Suppressor macrophage treated with lipopolysaccharide for 1 hour (primary cell): ENCODE measurements at places on chromosomes 3 and 15.
A peak's percentile ranks its signal among the peaks of the same experiment; 100 is the strongest.

GRCh38 chr3:172465281-172465680, 17.0 kb upstream of the GHSR start:
- no peak for DNase-seq

GRCh38 chr3:17765819-17766472, 23.5 kb upstream of the TBC1D5 start:
- no peak for DNase-seq

DNA sequence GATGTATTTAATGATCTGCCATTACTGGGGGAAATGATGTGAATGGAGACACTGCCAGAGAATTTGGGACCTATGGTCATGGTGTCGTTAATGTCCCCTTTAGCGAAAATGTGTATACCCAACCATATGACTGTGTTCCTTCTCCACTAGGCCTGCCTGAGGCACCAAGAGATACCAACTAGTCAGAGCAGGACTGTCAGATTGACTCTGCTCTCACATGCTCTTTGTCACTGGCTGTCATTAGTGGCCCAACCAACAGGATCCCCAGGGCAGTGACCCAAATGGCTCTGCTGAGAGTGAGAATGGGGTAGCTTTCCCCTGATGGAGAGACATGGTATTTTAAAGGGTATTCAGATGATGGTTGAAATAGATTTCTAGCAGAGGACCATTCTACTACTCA, 2.8 kb downstream of the TAGLN3 start:
- no peak for DNase-seq

DNA sequence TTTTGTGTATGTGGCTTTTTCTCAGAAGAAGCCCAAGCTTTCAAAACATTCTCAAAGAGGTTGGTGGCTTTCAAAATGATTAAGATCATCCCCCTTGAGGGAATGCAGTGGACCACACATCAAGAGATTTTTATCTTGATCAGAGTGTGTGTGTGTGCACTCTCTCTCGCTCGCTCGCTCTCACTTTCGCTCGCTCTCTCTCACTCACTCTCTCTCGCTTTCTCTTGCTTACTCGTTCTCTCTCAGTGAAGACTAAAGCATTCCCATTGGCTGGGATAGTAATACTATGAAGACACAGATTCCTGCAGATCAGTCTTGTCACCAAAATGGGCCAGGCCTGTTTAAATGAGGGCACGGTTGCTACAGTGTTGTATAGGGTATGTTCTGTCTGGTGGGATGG, 365.7 kb downstream of the EDEM1 start:
- DNase-seq, result no peak

GRCh38 chr15:76235186-76235826, 76.0 kb downstream of the ETFA start:
- DNase-seq, result peak; percentile 61

DNA sequence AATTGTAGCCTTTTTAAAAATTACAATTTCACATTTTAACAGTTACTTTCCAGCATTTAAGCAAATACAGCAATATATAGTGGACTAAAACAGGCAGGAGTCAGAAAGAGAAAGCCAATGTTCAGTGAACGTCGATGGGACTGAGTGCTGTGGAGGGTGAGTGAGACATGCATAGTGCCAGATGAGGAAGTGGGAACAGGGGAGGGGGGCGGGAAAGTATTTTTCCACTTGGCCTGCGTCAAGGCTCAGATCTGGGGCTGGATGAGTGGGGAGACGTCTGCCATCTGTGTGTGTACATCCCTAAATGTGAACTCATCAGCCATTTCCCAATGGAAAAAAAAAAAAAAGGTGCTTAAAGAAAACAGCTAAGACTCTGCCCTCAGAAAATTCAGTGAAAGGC, 19.2 kb upstream of the RAD18 start:
- DNase-seq, result peak; percentile 83
